ENCODE measurements at places on chromosomes 12 and 14.

GRCh38 chr12:53596920-53597363, 29.2 kb downstream of the ATF7 start:
- DNase-seq = no peak

- no peak for DNase-seq
Measured at GRCh38 chr12:114952573-114953271, 268.7 kb upstream of the TBX3 start.

DNA sequence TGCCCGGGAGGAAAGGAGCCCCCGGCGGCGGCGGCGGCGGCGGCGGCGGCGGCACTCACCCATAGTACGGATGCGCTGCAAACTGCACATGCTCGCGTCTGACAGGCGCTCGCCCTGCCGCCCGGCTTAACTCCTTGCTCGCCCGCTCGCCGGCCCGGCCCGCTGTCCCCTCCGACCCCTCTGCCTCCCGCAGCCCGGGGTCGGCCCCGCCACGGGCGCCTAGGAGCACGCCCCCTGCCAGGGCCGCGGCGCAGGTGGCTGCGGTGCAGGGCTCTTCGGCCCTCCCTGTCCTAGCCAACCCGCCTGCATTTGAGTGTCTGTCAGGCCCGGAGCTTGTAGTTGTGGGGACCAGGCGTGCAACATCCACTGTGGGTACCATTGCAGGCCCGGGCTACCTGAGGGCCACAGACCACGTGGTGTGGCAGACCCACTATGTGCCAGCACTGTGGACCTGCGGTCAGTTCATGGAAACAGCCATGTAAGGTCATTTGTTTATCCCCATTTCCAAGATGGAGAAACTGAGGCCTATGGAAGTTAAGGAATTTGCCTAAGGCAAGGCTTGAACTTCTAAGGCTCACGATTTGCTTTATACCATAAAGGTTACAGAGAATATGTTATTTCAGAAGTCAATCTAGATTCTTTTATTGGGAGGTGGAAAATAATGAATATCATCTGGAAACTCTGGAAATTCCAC, 17.6 kb upstream of the PLEKHH1 start:
- DNase-seq = peak; percentile 12

- no peak for DNase-seq
Measured at GRCh38 chr14:100820957-100821356, 5.0 kb upstream of the MEG3 start.

DNA sequence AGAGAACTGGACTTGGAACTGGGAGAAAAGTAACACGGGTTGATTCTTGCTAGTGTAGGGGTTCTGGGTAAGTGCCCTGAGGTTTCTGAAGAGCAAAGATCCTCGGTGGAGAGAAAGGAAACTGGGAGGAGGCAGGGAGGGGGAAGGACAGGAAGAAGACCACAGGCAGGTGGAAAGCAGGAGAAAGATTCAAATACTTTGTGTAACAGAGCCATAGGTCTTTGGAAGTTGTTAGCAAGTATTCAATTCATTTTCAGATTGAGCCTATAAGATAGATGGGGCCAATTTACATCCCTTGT, 1.3 kb downstream of the PNP start:
- DNase-seq = no peak

DNA sequence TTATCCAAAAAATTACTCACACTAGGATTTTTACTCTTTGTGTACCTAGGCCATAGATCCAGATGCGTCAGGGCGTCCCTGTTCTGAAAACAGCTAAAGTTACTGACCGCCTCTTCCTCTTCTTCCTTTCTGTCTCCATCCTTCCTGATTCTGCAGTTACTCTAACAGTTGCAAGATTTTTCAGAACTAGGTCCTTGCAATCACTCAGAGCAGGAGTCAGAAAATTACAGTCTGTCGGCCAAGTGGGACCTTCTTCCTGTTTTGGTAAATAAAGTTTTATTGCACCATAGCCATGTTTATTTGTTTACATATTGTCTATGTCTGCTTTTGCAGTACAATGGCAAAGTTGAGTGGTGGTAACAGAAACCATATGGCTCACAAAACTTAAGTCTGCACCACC, 25.6 kb upstream of the FGF6 start:
- no peak for DNase-seq

- DNase-seq = no peak
Measured at GRCh38 chr14:72663076-72663487, 230.8 kb downstream of the DPF3 start.

GRCh38 chr12:130576371-130576816, 139.7 kb downstream of the RIMBP2 start:
- DNase-seq = no peak

DNA sequence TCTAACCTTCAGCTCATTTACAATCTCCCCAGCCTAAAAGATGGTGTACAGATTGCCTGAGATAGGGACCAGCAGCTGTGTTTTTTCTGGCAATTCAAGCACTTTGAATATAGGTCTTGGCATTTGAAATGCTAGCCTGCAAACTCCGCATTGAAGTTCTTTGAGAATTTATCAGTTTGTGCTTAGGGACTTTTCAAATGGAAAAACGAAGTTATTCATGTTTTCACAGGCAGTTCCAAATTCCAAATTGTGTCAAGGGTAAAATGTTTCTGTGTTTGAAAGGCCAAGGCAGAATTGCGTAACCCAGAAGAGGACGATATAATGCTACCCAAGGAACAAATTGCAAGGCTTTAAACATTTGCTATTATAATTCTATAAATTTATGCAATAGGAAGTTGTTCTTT, 168.9 kb upstream of the RASSF8 start:
- DNase-seq = no peak

DNA sequence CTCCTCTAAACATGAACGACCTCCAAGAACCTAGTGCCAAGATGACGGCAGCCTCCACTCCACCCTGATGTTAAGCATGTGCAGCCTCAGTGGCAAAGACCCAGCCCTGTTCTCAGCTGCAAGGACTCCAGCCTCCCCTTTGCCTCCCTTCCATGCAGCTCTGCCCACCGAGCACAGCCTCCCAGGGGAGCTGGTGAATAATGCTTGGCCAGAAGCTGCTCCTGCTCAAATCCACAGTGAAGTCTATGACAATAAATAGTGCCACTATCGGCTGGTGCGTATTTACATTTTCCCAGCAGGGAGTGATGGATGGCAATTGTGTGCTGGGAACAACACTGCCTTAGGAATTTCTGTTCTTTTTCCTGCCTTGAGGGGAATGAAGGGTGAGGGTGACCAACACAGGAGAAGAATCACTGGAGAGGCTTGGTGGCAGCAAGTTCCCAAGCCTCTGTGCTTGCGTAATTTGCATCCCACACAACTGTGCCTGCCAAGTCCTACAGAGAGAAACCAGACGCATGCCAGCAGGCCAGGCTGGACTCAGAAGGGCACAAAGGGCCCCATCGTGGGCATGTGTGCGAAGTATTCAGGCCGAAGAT, 29.9 kb upstream of the TC2N start:
- no peak for DNase-seq

- peak; percentile 31 for DNase-seq
Measured at GRCh38 chr12:4855121-4855924, 54.4 kb upstream of the KCNA1 start.

- DNase-seq = no peak
Measured at GRCh38 chr12:95646781-95647190, 95.5 kb upstream of the USP44 start.

GRCh38 chr12:47224563-47225133, 144.9 kb upstream of the AMIGO2 start:
- no peak for DNase-seq

GRCh38 chr12:43551971-43552559, at the start of gene ADAMTS20:
Gene ADAMTS20, minus strand, starts transcription at chr12:43552203. Its CDS starts 282 bp downstream, at chr12:43551921.
- DNase-seq = no peak

GRCh38 chr14:68553311-68553710, 239.6 kb downstream of the ZFP36L1 start:
- no peak for DNase-seq

DNA sequence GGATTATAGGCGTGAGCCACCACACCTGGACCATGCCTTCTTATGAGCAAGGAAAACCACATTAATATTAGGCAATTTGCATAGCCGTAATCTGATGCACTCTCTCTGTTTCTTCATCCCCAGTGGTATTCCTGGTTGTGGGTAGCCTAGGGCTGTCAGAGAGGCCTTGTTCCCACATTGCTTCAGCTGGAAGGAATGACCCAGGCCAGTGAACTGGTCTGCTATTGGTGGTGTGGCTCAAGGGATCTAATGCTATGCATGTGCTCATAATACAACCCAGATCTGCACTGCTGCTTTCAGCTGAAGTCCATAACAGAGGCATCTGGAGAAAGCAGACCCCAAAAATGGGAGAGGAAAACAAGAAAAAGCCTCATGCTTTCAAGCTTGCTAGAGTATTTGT, 33.1 kb upstream of the G2E3 start:
- no peak for DNase-seq

DNA sequence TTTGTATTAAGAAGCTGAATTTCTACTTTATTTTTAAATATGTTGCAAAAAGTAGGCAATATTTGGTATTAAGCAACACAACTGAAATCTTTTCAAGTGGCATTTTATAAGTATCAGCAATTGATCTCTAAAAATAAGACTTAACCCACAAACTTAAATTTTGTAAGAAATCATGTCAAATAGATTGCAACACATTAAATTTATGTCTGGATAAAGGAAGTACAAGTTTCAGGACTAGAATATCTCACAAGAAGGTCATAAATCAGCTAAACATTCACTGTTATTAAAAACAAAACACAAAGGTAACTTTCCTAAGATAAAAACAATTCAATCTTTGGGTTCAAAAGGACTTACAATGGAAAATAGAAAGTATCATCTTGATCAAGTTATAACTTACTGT, 32.8 kb downstream of the CPNE8 start:
- DNase-seq = no peak

DNA sequence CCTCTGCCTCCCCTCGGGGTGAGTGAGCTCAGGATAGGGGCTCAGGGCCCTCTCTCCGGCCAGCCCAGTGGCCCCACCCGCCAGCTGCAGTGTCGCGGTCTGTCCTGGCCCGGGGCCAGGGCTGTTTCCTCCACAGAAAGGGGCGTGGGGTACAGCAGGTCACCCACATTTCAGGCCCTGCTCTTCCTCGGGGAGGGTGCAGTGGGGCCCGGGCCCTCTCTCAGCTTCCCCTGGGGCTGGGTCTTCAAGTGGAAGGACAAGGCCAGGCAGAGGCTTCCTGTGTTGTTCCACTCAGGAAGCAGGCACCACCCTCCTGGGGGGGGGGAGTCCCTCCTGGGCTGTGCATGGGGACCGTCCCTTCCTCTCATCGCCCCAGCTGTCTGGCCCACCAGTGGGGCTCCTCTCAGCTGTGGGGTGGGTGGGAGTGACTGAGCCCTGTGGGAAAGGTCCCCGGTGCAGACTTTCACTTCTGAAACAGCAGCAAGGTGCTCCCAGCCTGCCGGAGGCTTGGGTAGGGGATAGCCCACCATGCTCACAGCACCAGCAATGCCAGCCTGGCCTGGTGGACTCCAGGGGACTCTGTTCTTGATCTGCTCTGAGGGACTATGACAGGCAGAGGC, 3.7 kb downstream of the GPR132 start:
- DNase-seq = peak; percentile 40

DNA sequence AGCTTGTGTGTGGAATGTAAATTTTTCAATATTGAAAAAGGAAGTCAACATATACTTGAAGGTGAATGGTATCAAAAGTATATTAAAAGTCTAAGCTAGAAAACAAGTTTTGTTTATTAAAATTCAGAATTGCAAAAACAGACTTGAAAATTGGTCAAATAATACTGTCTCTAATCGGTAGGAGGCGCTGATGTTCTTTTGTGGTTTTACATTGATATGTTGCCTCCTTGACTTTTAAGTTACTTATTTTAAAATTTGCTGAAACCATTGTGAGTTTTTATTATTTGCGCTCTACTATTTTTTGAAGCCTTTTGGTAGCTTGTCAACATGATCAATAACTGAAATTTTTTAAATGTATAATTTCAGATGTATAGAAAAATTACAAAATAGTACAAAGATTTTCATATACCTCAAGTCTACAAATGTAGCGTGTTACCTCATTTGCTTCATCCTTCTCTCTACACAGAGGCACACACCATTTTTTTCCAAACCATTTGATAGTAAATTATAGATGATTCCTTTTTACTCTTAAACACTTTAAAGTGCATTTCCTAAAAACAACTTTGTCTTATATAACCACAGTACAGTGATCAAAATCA, 6.9 kb downstream of the RTRAF start:
- no peak for DNase-seq

- no peak for DNase-seq
Measured at GRCh38 chr12:89111964-89112363, 240.3 kb downstream of the DUSP6 start.

DNA sequence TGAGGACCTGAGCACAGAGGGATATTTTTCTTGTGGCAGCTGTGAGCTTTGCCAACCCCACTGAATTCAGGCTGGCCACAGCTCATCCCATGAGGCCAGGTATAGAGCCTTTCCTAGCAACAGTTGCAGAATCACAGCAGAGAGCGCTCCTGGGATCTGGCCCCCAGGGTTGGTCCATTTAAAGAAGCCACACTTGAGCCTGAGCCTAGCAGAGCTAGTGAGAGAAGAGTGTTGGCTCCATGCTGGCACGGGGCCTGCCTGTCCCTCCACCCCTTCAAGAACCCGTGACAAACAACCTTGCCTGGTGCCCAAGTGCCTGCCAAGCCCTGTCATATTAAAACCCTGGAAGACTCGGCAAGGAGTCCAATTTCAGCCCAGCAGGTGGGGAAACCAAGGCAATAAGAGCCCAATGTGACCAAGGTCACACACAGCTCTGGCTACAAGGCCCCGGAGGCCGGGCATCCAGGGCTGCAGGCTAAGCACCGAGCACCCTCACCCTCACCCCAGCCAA, 91.6 kb downstream of the LRRC74A start:
- DNase-seq = no peak

- DNase-seq = peak; percentile 39
Measured at GRCh38 chr12:14613718-14614117, 46.0 kb upstream of the PLBD1 start.

- DNase-seq = no peak
Measured at GRCh38 chr14:104292084-104292970, 153.9 kb downstream of the KIF26A start.

GRCh38 chr14:35929186-35929585, 103.0 kb downstream of the BRMS1L start:
- DNase-seq = no peak

GRCh38 chr12:75943730-75944096, 87.9 kb downstream of the PHLDA1 start:
- no peak for DNase-seq

- no peak for DNase-seq
Measured at GRCh38 chr14:52960627-52961026, 9.8 kb upstream of the FERMT2 start.

DNA sequence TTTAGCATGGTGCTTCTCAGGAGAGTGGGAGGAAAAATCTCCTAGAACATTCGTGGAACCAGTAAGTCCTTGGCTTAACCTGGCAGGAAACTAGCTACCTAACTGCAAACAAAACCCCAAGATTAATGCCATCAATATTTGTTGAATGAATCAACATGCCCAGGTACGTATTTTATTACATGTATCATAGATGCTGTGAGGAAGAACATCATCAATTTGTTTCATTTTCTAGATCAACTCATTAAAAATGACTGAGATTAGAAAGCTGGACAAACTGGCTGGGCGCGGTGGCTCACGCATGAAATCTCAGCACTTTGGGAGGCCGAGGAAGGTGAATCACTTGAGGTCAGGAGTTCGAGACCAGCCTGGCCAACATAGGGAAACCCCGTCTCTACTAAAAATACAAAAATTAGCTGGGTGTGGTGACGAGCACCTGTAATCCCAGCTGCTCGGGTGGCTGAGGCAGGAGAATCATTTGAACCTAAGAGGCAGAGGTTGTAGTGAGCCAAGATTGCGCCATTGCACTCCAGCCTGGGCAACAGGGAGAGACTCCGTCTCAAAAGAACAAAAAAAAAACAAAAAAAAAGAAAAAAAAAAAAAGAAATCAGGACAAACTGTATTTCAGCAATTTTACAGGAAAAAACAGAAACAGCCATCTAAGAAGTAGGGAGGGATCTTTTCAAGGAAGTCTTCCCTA, 88.7 kb downstream of the NTN4 start:
- no peak for DNase-seq

- peak; percentile 62 for DNase-seq
Measured at GRCh38 chr14:75232597-75232996, 46.0 kb upstream of the FOS start.
